ENCODE measurements at places on chromosomes 16 and 17.

- H3K4me3 ChIP-seq: no peak overlapping the region
- H3K27ac ChIP-seq: no peak overlapping the region
- no peaks in the 10 kb centered on the region for H3K4me1 ChIP-seq
These were observed 9.1 kb downstream of the NAGPA start for GRCh38 chr16:5024632-5025031.

- no peak for DNase-seq
- no peaks in the 10 kb centered on the region for H3K27me3 ChIP-seq
- no peak overlapping the region for H3K4me3 ChIP-seq
- H3K4me1 ChIP-seq: peaks cover 12% of the 10 kb centered on the region
- H3K36me3 ChIP-seq: peaks cover 35% of the 10 kb centered on the region
- H3K27ac ChIP-seq: no peak overlapping the region
These were observed 36.0 kb downstream of the CLUAP1 start for GRCh38 chr16:3536851-3537250.

DNA sequence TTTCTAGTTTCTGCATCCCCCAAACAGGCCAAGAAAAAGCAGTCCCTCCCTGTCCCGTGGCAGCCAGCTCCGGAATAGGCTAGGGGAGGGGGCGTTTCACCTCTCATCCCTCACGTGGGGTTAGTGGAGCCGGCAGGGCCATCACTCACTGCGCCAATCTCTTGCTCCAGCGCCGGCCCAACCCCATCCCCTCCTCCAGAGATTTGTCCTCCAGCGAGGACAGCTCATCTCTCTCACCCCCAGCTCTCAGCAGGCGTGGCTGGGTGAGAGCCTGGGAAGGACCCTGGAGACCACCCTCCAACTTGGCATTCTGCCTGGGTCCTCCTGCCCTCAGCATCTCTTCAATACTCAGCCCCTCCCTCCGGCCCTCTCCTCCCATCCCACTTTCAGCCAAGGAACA, 74.1 kb downstream of the TMEM132E start:
- H3K4me3 ChIP-seq: no peak overlapping the region
- no peak for DNase-seq
- H3K4me1 ChIP-seq: no peaks in the 10 kb centered on the region
- H3K27ac ChIP-seq: no peak overlapping the region
- H3K36me3 ChIP-seq: no peaks in the 10 kb centered on the region
- peaks cover 18% of the 10 kb centered on the region for H3K27me3 ChIP-seq

DNA sequence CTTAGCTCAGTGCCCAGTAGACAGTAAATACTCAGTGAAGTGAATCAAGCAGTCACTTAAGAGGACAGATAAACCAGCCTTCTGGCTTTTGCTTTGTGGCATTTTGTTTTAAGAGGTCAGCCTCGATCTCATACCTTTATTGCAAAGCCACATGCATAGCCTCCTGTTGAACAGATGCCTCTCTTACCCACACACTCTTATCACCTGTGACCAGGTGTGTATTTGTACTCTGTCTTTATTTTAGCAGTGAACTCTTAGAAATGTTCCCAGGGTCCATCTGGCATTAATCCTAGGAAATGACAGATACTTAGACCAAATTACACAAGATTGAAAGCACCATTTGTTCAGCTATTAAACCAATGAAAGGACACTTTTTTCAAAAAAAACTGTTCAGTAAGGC, 1426.5 kb downstream of the CDH11 start:
- no peaks in the 10 kb centered on the region for H3K27me3 ChIP-seq
- peaks cover 1% of the 10 kb centered on the region for H3K36me3 ChIP-seq
- H3K4me1 ChIP-seq: no peaks in the 10 kb centered on the region
- H3K4me3 ChIP-seq: no peak overlapping the region
- no peak overlapping the region for H3K27ac ChIP-seq

DNA sequence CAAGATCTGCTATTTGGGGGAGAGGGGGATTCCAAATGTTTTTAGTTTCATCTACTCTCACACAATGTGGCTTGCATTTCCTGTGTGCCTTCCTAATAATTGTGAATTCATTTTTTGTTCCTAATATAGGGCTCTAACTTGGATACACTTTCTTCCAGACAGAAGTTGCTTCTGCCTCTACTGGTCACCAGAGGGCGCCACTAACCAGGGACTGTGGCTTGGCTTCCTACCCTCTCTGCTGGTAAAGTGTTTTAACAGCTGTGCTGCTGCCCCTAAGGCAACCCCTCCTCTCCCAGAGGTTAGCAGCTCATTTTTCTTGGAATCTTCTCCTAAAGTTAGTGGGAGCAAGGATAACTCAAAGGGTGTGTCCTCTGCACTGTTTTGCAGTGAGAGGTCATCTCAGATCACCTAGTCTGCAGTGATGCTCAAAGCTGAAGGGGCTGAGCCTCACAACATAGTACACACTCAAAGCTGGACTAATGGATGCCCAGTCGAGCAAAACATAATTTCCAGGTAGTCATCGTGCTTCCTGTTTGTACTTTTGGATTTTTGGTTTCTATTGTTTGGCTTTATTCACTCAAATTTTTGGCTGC, 5.0 kb upstream of the PRSS54 start:
- peaks cover 6% of the 10 kb centered on the region for H3K36me3 ChIP-seq
- H3K4me3 ChIP-seq: no peak overlapping the region
- H3K27me3 ChIP-seq: peaks cover 8% of the 10 kb centered on the region

GRCh38 chr17:64148699-64149098, 18.8 kb upstream of the ERN1 start:
- no peaks in the 10 kb centered on the region for H3K27me3 ChIP-seq
- peaks cover 41% of the 10 kb centered on the region for H3K36me3 ChIP-seq
- no peak overlapping the region for H3K27ac ChIP-seq
- H3K4me1 ChIP-seq: peaks cover 29% of the 10 kb centered on the region
- H3K4me3 ChIP-seq: no peak overlapping the region

GRCh38 chr16:64153718-64154117, 968.1 kb downstream of the CDH11 start:
- H3K27ac ChIP-seq: no peak overlapping the region
- no peaks in the 10 kb centered on the region for H3K4me1 ChIP-seq
- H3K36me3 ChIP-seq: no peaks in the 10 kb centered on the region
- H3K4me3 ChIP-seq: no peak overlapping the region
- no peaks in the 10 kb centered on the region for H3K27me3 ChIP-seq

GRCh38 chr16:58636466-58636865, 6.8 kb upstream of the CNOT1 start:
- H3K4me1 ChIP-seq: no peaks in the 10 kb centered on the region
- H3K36me3 ChIP-seq: no peaks in the 10 kb centered on the region
- H3K27ac ChIP-seq: no peak overlapping the region
- no peak overlapping the region for H3K4me3 ChIP-seq

GRCh38 chr16:87874639-87875427, 5.5 kb upstream of the SLC7A5 start:
- peak overlapping the region; percentile 79 for H3K27ac ChIP-seq
- H3K4me1 ChIP-seq: peaks cover 26% of the 10 kb centered on the region
- peak; percentile 65 for DNase-seq
- H3K36me3 ChIP-seq: no peaks in the 10 kb centered on the region

DNA sequence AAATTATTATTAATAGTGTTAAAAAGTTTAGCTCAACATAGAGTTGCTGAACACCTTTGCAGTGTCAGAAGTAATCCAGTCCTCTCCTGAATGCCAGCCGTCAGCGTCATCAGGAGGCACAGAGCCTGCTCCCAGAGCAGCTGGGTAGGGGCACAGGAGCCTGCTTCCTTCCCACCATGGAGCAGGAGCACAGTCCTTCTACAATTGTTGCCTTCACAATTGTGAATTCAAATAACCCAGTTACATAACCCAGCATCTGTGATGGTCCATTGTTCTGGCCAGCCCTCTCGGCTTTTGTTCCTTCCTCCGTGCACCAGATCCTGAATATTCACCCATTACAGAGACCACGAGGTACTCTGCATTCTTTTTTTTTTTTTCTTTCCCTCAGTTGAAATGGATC, 393.9 kb upstream of the MAF start:
- no peak overlapping the region for H3K4me3 ChIP-seq
- H3K4me1 ChIP-seq: no peaks in the 10 kb centered on the region
- DNase-seq: no peak

GRCh38 chr17:77930780-77931768, 27.4 kb upstream of the TNRC6C start:
- H3K4me1 ChIP-seq: peaks cover 7% of the 10 kb centered on the region
- H3K4me3 ChIP-seq: no peak overlapping the region
- no peak overlapping the region for H3K27ac ChIP-seq
- no peak for DNase-seq

DNA sequence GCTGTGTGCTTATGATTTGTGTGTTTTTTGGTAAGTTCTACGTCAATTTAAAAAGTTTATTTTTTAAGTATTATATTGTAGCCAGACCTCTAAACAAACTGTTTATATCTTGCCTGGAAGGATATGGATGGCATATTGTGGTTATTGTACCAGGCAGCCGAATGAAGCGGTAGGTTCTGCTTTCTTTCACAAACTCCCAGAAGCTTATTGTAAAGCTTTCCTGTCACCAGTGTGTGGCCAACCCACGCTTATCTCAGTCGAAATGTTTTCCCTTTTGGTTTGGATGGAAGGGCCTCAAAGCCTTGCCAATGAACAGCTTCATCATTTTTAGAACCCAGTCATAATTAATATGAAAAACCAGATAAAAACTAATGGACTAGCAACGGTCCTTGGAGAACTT, 53.1 kb downstream of the CYB5B start:
- peaks cover 13% of the 10 kb centered on the region for H3K4me1 ChIP-seq
- H3K27me3 ChIP-seq: no peaks in the 10 kb centered on the region
- no peak overlapping the region for H3K4me3 ChIP-seq

GRCh38 chr17:1168533-1169220, 11.1 kb downstream of the ABR start:
- no peaks in the 10 kb centered on the region for H3K27me3 ChIP-seq
- DNase-seq: no peak
- H3K4me3 ChIP-seq: no peak overlapping the region
- H3K27ac ChIP-seq: no peak overlapping the region
- H3K4me1 ChIP-seq: peaks cover 39% of the 10 kb centered on the region
- H3K36me3 ChIP-seq: peaks cover 12% of the 10 kb centered on the region

- H3K4me3 ChIP-seq: no peak overlapping the region
- H3K4me1 ChIP-seq: peaks cover 15% of the 10 kb centered on the region
- no peak overlapping the region for H3K27ac ChIP-seq
These were observed 1.5 kb upstream of the CLEC10A start for GRCh38 chr17:7081341-7082062.

- peaks cover 5% of the 10 kb centered on the region for H3K4me1 ChIP-seq
- H3K27ac ChIP-seq: no peak overlapping the region
These were observed 53.1 kb downstream of the FOXL1 start for GRCh38 chr16:86631444-86631843.

GRCh38 chr17:55158439-55158838, 106.3 kb upstream of the HLF start:
- no peaks in the 10 kb centered on the region for H3K4me1 ChIP-seq
- no peak overlapping the region for H3K4me3 ChIP-seq
- H3K36me3 ChIP-seq: peaks cover 6% of the 10 kb centered on the region
- H3K27me3 ChIP-seq: no peaks in the 10 kb centered on the region
- DNase-seq: no peak
- no peak overlapping the region for H3K27ac ChIP-seq

GRCh38 chr16:84603140-84603816, 14.6 kb downstream of the COTL1 start:
- DNase-seq: no peak
- H3K36me3 ChIP-seq: peaks cover 59% of the 10 kb centered on the region
- no peaks in the 10 kb centered on the region for H3K27me3 ChIP-seq
- H3K27ac ChIP-seq: peak overlapping the region; percentile 82

DNA sequence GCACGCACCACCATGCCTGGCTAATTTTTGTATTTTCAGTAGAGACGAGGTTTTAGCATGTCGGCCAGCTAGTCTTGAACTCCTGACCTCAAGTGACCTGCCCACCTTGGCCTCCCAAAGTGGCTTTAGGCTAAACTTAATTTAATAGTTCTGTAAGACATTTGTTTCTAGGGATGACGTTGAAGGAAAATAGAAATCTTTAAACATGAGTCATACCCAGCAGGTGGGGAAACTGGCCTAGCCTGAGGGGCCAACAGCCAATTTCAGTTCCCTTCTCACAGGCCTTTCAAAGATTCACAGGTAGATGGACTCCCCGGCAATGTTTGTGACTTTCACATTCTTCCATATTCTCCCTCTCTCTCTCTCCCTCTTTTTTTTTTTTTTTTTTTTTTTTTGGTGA, 18.1 kb upstream of the ITPRIPL2 start:
- H3K36me3 ChIP-seq: peaks cover 22% of the 10 kb centered on the region
- H3K27me3 ChIP-seq: peaks cover 18% of the 10 kb centered on the region
- peak overlapping the region; percentile 16 for H3K4me3 ChIP-seq
- peaks cover 20% of the 10 kb centered on the region for H3K4me1 ChIP-seq
- peak; percentile 36 for DNase-seq

- peaks cover 4% of the 10 kb centered on the region for H3K4me1 ChIP-seq
- H3K27ac ChIP-seq: no peak overlapping the region
- peaks cover 5% of the 10 kb centered on the region for H3K27me3 ChIP-seq
- no peaks in the 10 kb centered on the region for H3K36me3 ChIP-seq
- no peak for DNase-seq
These were observed 691.6 kb upstream of the RBFOX1 start for GRCh38 chr16:6641091-6641490.

DNA sequence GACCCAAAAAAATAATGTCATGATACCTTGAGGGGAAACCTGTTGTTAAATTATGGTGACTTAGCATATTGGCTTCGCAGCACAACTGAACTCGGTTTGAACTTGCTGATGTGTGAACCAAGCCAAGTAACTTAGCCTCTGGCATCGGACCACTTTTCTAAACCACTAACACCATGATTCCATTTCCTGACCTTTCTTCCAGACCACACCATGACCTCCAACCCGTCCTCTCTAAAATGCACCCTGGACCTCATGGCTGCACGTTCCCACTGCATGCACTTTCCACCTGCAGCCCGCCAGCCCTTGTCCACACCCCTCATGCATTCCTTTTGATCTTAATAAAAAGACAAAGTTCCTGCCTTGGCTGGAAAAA, 29.3 kb downstream of the DYNLRB2 start:
- peaks cover 8% of the 10 kb centered on the region for H3K4me1 ChIP-seq
- peaks cover 26% of the 10 kb centered on the region for H3K27me3 ChIP-seq
- DNase-seq: no peak
- no peak overlapping the region for H3K4me3 ChIP-seq
- H3K36me3 ChIP-seq: peaks cover 6% of the 10 kb centered on the region

GRCh38 chr17:56141046-56141839, 12.0 kb upstream of the ANKFN1 start:
- no peaks in the 10 kb centered on the region for H3K4me1 ChIP-seq
- DNase-seq: no peak
- no peak overlapping the region for H3K27ac ChIP-seq
- H3K36me3 ChIP-seq: no peaks in the 10 kb centered on the region

DNA sequence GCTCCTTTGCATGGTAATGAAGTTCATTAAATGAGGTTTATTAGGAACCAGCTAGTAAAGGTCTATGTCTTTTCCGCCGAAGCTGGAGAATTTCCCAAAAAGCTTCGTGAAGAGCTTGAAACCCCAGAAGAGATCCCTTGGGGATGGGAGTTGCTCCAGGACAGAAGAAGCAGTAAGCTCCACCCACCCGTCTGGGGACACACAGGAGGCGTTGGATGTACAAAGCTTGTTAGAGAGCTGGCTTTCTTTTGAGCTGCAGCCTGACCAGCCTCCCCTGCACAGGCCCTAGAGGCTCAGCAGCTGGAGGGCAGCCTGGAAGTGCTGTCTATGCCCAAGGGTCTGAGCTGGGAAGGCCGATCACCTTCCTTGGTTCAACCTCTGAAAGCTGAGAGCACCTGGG, 147.4 kb upstream of the SDK2 start:
- no peaks in the 10 kb centered on the region for H3K4me1 ChIP-seq
- no peak for DNase-seq
- H3K36me3 ChIP-seq: no peaks in the 10 kb centered on the region

GRCh38 chr17:63448655-63449054, 2.5 kb upstream of the CYB561 start:
- no peak overlapping the region for H3K27ac ChIP-seq
- no peak overlapping the region for H3K4me3 ChIP-seq
- H3K4me1 ChIP-seq: peaks cover 24% of the 10 kb centered on the region
- H3K36me3 ChIP-seq: no peaks in the 10 kb centered on the region
- H3K27me3 ChIP-seq: peaks cover 19% of the 10 kb centered on the region
- DNase-seq: no peak
